ENCODE measurements at places on chromosomes 12 and 14. TPM values are rescaled to one million over a fixed set of nuclear protein-coding genes. Genes with fewer than 3 reads are reported as not detected.

The PTHLH gene
- total RNA-seq = 4.7 TPM

The VRTN gene
- 4.3 TPM for total RNA-seq

The LHX5 gene
- total RNA-seq = not detected

The MEG3 gene
- not detected for total RNA-seq

The GNB3 gene
- total RNA-seq = 9.0 TPM

The PIWIL1 gene
- not detected for total RNA-seq

DNA sequence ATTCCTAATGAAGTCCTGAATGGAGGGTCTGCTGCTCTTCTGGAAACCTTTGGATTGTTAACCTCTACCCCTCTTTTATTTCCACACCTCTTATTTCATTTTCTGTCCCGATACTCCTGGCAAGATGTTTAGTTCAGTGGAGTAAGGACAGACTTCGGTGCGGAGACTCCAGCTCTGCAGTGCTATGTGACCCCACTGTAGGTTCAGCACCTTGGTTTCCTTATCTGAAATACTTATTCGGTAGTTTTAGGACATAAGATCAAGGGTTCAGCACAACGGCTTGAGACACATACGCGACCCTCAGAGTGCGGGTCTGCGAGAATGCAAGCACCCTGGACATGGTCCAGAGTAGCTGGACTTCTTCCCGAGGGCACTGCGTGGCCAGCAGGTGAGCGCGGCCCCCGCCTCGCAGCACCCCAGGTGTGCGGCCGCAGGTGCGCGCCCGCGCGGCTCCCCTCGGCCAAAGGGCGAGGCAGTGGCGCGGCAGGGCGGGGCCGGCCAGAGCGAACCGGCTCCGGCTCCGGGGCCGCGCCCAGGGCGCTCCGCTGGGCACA lies 465 bp upstream of the FGD4 start:
- DNase-seq = no peak
- H3K27ac ChIP-seq = no peak overlapping the region
- H3K27me3 ChIP-seq = no peaks in the 10 kb centered on the region
- H3K4me3 ChIP-seq = peak overlapping the region; percentile 82
- peaks cover 9% of the 10 kb centered on the region for H3K4me1 ChIP-seq

DNA sequence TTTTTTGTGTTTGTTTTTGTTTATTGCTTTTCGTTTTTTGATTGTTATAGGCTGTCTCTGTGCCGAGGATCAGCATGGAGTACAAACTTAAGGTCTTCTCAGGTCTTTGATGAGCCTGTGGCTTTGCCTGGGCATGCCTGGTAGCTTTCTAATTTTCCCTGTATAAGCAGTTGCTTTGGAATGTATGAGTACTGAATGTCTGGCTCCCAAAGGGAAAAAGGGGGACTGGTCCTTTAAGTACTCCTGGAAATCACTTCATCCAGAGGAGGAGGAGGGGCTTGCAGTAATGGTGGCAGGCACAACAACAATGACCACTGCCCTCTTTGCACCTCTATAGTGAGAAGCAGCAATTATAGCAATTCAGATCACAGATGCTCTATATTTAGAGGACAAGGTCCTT lies 67.6 kb upstream of the TTC7B start:
- peaks cover 14% of the 10 kb centered on the region for H3K36me3 ChIP-seq
- H3K27ac ChIP-seq = peak overlapping the region; percentile 75
- peaks cover 3% of the 10 kb centered on the region for H3K27me3 ChIP-seq
- peaks cover 5% of the 10 kb centered on the region for H3K4me1 ChIP-seq

GRCh38 chr14:54487771-54488170 lies 1.0 kb downstream of the GMFB start:
- H3K4me1 ChIP-seq = peaks cover 39% of the 10 kb centered on the region
- no peak for DNase-seq
- peaks cover 9% of the 10 kb centered on the region for H3K27me3 ChIP-seq
- H3K36me3 ChIP-seq = peaks cover 26% of the 10 kb centered on the region
- H3K27ac ChIP-seq = peak overlapping the region; percentile 86
- peak overlapping the region; percentile 97 for H3K4me3 ChIP-seq

DNA sequence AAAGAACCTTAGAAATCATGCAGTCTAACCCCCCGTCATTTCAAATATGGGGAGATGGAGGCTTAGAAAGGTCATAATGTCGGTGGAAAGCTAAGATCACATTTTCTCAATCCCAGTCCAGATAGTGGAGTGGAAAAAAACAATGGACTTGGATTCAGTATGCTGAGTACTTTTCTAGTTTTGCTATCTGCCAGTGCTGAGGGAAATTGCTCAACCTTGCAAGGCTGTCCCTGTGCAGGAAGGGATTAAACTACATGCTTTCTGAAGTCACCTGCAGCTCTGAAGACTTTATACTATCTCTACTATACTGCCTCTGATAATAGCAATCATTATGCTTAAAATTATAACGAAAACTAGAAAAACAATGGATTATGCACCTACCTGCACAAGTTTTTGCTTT lies 272.8 kb downstream of the LRIG3 start:
- H3K27ac ChIP-seq = no peak overlapping the region
- H3K4me1 ChIP-seq = no peaks in the 10 kb centered on the region
- H3K36me3 ChIP-seq = no peaks in the 10 kb centered on the region
- no peak for DNase-seq

DNA sequence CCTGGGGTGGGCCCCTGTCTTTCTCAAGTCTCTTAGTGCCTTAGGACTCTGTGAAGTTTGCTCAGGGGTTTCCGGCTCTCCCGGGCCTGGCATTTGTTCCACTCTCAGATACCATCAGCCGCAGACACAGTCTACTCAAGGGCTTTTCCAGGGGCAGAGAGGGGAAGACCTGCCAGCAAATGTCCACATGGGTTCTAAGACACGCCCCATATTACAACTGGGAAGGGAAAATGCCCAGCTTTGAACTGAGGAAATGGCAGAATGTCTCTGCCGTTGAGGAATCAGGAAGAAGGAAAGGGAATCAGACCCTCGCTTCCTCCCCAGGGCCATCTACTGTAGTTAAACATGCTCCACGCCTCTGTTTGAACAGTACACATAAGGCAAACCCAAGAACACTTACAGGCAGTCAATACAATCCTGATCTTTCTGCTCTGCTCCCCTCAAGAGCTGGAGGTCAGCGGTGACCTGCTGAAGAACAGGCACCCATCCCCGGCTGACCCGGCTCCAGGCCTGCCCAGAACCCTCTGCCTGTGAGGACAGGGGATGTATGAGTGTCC lies 7.9 kb downstream of the CCDC85C start:
- peaks cover 65% of the 10 kb centered on the region for H3K4me1 ChIP-seq
- H3K27ac ChIP-seq = peak overlapping the region; percentile 94
- DNase-seq = peak; percentile 31
- peaks cover 8% of the 10 kb centered on the region for H3K36me3 ChIP-seq
- peaks cover 8% of the 10 kb centered on the region for H3K27me3 ChIP-seq

- no peak for DNase-seq
- no peaks in the 10 kb centered on the region for H3K4me1 ChIP-seq
- H3K27ac ChIP-seq = no peak overlapping the region
- no peaks in the 10 kb centered on the region for H3K36me3 ChIP-seq
- H3K27me3 ChIP-seq = no peaks in the 10 kb centered on the region
These were observed 104.8 kb downstream of the GPATCH2L start for GRCh38 chr14:76256545-76256944.

- no peaks in the 10 kb centered on the region for H3K27me3 ChIP-seq
- H3K27ac ChIP-seq = no peak overlapping the region
- no peak for DNase-seq
- H3K4me1 ChIP-seq = peaks cover 68% of the 10 kb centered on the region
These were observed 105.9 kb downstream of the ETV6 start for GRCh38 chr12:11755302-11755930.

GRCh38 chr14:97306133-97306759 lies 509.1 kb downstream of the VRK1 start:
- H3K27ac ChIP-seq = no peak overlapping the region
- H3K36me3 ChIP-seq = no peaks in the 10 kb centered on the region
- peaks cover 1% of the 10 kb centered on the region for H3K27me3 ChIP-seq
- no peak overlapping the region for H3K4me3 ChIP-seq
- H3K4me1 ChIP-seq = no peaks in the 10 kb centered on the region

DNA sequence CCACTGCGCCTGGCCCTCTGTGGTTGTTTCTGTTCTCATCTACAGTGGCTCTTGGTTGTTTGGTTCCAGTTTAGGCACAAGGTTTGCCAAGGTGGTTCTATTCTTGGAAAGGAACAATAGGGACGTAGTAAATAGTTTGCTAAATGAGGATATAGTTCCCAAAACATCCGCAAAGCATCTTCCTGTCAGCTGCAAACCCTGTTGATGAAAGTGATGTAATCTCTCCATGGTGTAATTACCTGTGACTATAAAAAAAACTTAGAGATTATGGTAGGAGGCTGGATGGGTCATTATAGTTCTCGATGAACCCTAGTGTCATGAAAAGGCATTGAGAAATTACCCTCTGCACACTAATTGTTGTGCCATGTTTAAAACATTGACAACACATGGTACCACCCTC lies 52.9 kb downstream of the SUSD6 start:
- no peak for DNase-seq
- H3K4me3 ChIP-seq = no peak overlapping the region
- H3K27ac ChIP-seq = peak overlapping the region; percentile 74

- no peak for DNase-seq
- peaks cover 34% of the 10 kb centered on the region for H3K36me3 ChIP-seq
- no peak overlapping the region for H3K27ac ChIP-seq
- peaks cover 13% of the 10 kb centered on the region for H3K4me1 ChIP-seq
- peak overlapping the region; percentile 60 for H3K4me3 ChIP-seq
- H3K27me3 ChIP-seq = peaks cover 5% of the 10 kb centered on the region
These were observed 10.9 kb downstream of the NAB2 start for GRCh38 chr12:57099766-57100165.

GRCh38 chr14:102279688-102280348 lies 25.1 kb downstream of the MOK start:
- H3K4me1 ChIP-seq = no peaks in the 10 kb centered on the region
- H3K27ac ChIP-seq = no peak overlapping the region
- H3K27me3 ChIP-seq = no peaks in the 10 kb centered on the region

- DNase-seq = peak; percentile 19
- H3K27ac ChIP-seq = no peak overlapping the region
- H3K27me3 ChIP-seq = peaks cover 8% of the 10 kb centered on the region
These were observed 747 bp downstream of the HSPB8 start for GRCh38 chr12:119179335-119180021.

DNA sequence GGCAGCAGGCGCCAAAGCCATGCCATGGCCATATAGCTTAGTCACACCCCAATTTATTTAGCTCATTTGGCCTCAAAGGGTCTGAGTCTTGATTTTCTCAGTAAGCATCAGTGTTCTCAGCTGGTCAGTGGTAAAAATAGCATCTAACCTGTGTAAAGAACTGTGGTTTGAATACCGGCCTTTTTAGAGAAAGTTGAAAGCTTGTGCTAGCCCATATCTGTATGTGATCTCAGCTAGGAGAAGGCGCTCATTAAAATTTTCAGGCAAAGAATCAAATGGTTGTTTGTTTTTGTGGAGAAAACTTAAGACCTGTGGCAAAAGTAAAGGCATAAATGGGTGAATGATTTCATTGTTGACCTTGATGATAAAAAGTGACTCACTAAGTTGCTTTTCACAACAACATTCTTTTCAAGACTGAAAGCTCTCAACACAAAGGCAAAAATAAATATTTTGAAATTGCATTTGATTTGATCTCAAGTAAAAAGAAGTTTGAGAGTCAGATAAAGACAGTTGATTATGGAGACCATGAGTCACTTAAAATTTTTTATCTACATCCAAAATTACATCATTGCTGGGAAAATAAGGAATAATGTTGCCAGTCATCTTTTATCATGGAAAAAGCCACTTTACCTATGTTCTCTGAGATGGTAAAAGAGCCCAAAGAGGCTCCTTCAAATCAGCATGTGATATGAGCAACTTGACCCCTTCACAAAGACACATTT lies 128.5 kb upstream of the RGS6 start:
- DNase-seq = no peak
- no peak overlapping the region for H3K27ac ChIP-seq
- peaks cover 3% of the 10 kb centered on the region for H3K27me3 ChIP-seq
- no peak overlapping the region for H3K4me3 ChIP-seq
- H3K4me1 ChIP-seq = no peaks in the 10 kb centered on the region

GRCh38 chr12:96368233-96368632 lies 32.0 kb downstream of the CDK17 start:
- H3K27me3 ChIP-seq = peaks cover 2% of the 10 kb centered on the region
- H3K36me3 ChIP-seq = peaks cover 16% of the 10 kb centered on the region
- no peak overlapping the region for H3K4me3 ChIP-seq

- DNase-seq = no peak
- H3K4me3 ChIP-seq = no peak overlapping the region
- peaks cover 13% of the 10 kb centered on the region for H3K36me3 ChIP-seq
- no peaks in the 10 kb centered on the region for H3K4me1 ChIP-seq
- peaks cover 3% of the 10 kb centered on the region for H3K27me3 ChIP-seq
These were observed 112.9 kb downstream of the TMEM132D start for GRCh38 chr12:129790930-129791329.

- no peaks in the 10 kb centered on the region for H3K4me1 ChIP-seq
- H3K27ac ChIP-seq = no peak overlapping the region
- H3K27me3 ChIP-seq = no peaks in the 10 kb centered on the region
These were observed 17.5 kb downstream of the RAD51B start for GRCh38 chr14:67837011-67837624.

DNA sequence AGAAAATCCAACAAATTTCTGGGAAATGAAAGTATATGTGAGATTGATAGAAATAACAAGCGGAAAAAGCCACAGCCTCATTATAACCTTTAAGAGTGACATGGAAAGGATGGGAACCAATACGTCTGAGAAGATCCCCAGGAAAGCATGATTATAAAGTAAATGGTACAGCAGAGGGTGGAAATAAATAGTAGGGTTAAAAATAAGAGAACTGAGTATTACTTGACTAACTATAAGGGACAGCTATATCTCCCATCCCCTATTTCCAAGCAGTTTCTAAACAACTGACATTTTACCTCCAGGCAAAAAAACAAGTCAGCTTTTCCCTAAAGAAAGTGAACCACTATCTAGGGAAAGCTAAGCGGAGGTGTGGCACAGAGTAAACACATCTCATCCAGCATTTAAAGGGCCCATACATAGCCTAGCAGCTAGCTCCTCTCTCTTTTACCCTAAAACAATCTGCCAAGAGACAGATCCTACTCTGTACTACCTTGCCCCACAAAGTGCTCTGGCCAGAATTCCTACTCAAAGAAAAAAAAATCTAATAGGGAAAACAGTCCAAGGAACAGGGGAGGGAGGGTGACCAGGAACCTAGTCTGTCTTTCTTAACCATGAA lies 11.2 kb downstream of the OSBPL8 start:
- H3K27ac ChIP-seq = peak overlapping the region; percentile 11
- no peaks in the 10 kb centered on the region for H3K36me3 ChIP-seq
- peaks cover 38% of the 10 kb centered on the region for H3K4me1 ChIP-seq
- no peak overlapping the region for H3K4me3 ChIP-seq
- DNase-seq = no peak

GRCh38 chr12:131608740-131609690 lies 101.9 kb upstream of the SFSWAP start:
- DNase-seq = peak; percentile 79
- no peak overlapping the region for H3K27ac ChIP-seq
- H3K27me3 ChIP-seq = peaks cover 2% of the 10 kb centered on the region
- H3K36me3 ChIP-seq = no peaks in the 10 kb centered on the region
- no peaks in the 10 kb centered on the region for H3K4me1 ChIP-seq
- no peak overlapping the region for H3K4me3 ChIP-seq

GRCh38 chr14:72052356-72052755 lies 120.1 kb downstream of the RGS6 start:
- no peak overlapping the region for H3K27ac ChIP-seq
- H3K36me3 ChIP-seq = no peaks in the 10 kb centered on the region
- no peak for DNase-seq
- no peak overlapping the region for H3K4me3 ChIP-seq
- H3K27me3 ChIP-seq = peaks cover 1% of the 10 kb centered on the region

GRCh38 chr14:93535537-93535936 lies 104.8 kb downstream of the UNC79 start:
- no peak for DNase-seq
- no peak overlapping the region for H3K27ac ChIP-seq
- H3K36me3 ChIP-seq = no peaks in the 10 kb centered on the region
- no peaks in the 10 kb centered on the region for H3K4me1 ChIP-seq
- H3K4me3 ChIP-seq = no peak overlapping the region
- peaks cover 2% of the 10 kb centered on the region for H3K27me3 ChIP-seq

GRCh38 chr12:120534203-120534702 lies at the start of gene RNF10:
Gene RNF10, plus strand, starts transcription at chr12:120534356. Its CDS starts 456 bp downstream, at chr12:120534812.
- H3K36me3 ChIP-seq = peaks cover 3% of the 10 kb centered on the region
- peak within 1 kb of the TSS; percentile 95 for H3K4me3 ChIP-seq
- DNase-seq = peak; percentile 77
